ENCODE measurements at places on chromosomes 11 and 22.

- peak; percentile 68 for DNase-seq
Observed at GRCh38 chr22:38218661-38219622, 17.1 kb downstream of the MAFF start.

DNA sequence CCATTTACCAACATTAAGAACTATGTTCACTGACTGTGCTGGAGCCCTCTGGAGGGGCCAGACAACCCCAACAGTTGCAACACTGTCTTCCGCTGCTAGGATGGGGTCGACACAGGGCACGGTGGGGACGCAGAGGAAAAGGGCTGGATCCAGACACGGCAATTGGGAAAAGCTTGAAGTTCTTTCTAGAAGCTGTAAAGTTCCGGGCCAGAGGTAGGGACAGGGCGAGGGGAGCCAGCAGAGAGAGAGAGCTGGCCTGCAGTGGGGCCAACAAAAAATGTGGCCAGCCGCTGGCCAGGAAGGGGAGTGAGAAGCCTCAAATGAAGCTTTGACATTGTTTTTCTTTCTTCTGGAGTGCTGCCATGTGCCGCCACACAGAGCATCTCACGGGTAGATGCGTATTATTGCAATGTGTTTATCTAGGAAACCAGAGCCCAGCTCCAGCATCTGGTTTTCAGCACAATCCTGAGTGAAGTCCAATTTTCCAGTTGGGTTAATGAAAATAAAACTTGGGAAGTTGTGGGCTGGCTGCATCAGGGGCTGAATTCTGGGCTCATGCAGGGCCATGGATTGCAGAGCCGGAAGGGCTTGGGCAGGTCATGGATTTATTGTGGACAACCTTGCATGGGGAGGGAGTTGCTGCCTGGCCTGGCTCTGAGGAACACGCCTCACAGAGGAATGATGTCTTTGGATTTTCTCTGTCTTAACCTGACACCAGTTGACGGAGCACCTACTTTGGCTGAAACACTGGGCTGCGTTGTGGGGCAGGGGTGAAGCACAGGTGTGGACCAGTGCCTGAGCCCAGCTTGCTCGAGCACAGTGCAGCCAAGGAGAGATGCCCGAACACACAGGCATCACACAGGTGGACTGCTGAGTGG lies 67.6 kb upstream of the AMPD3 start:
- DNase-seq = no peak

GRCh38 chr11:126965331-126965730 lies 35.2 kb downstream of the KIRREL3 start:
- no peak for DNase-seq

DNA sequence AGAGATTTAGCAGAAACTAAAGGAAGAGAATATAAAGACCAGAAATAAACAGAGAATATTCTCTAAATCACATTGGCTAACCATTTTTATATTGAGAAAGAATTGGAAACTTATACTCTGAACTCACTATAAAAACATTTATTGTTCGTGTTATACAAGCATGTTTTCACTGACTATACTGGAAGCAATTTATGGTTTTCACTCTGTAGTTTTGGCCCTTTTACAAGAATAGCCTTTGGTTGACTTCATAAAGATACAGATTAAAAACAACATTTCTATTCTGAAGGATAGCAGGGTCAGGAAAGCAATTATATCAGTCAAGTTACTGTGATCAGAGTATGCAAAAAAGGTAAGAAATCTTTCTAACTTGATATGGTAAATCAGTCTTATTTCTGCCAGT lies 965.7 kb upstream of the FAT3 start:
- DNase-seq = no peak

- DNase-seq = no peak
Observed at GRCh38 chr22:22948651-22949571, 61.3 kb downstream of the IGLL5 start.

DNA sequence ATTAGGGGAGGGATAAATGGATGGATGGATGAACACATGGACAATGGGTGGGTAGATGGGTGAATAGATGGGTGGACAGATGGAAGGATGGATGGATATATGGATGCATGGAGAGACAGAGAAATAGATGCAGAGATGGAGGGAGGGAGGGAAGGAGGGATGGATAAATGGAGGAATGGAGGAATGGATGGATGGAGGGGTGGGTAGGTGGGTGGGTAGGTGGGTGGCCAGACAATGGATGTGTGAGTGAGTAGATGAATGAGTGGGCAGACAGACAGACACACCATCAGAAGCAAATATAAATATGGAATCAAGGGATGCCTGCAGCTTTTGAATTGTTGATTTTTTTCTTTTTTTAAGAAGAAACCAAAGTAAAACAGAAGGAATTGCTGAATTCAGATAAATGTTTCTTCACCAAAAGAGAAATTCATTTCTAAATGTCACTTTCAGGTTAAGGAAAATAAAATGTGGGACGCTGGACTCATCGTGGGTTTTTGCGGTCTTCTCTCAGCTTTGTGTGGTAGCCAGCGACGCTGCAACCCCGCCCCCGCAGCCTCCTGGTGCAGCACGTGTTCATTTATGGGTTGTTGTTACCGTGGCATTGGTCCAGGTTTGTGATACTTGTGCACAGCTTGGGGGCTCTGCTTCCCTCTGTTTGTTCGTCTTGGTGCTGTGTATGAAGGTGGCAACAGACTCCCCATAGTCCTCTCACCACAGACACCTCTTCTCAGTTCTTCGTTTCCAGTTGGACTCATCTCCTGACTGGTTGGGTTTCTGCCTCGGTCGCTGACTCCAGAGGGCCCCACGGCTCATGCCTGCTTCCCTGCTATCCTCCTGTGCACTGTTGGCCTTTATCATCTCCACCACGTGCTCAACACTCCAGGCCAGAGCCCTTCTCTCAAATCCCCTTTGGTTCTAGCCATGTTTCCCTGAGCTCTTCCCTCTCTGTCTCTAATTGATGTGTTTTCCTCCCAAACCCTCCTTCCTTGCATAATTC lies 76.4 kb downstream of the CDKN1C start:
- no peak for DNase-seq

DNA sequence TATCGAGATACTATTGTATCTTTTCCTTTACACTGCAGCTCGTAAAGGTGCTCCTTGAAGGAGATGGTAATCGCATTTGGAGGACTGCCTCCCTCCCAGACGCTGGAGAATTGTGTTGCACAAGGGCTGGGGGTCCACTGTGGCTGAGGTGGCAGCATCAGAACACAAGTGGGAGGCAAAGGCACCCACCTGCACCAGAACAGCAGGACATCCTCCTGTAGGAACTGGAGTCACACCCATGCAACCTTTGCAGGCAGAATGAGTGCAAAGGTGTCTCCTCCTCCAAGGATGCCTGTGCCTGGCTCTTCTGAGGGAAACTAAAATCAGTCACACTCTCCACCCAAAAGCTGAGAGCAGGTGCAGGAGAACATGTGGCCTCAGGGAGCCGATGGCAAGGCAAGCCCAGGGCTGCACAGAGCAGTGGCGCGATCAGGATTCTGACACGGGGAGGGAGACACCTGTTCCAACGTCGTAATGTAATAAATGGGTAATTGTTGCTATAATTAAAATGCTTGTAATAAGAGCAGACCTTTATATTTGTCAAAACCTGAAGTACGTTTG lies 1501.4 kb downstream of the TBC1D22A start:
- no peak for DNase-seq

- no peak for DNase-seq
Observed at GRCh38 chr11:124987096-124987495, 33.1 kb downstream of the CCDC15 start.

DNA sequence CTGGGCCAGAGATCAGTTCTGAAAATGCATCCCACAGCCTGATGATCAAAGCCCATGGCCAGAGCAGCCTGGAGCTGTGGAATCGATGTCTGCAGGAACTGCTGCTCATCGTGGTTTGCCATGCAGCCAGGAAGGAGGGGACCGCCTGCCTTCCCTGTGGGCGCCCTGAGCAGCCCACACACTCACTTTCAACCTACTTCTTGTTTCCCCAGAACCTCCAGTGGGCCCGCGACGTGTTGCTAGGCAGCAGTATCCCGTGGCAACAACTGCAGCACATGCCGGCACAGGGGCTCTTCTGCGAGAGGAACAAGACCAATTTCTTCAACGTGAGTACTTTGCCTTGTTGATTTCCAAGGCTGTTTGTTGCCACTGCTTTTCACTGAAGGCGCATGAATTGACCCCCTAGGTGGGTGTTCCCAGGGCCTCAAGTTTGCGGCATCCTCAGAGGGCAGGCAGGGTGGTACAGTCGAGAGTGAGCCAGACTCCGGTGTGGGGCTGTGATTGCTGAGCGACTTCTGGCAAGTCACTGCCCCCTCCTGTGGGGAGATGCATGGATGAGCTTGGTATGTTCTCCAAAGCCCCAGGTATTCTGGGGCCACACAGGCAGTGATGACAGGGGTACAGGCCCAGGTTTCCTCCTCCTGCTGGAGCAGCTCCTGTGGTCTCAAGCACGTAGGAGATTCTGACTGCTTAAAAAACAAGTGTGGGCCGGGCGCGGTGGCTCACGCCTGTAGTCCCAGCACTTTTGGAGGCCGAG lies 47.0 kb upstream of the SUSD2 start:
- DNase-seq = peak; percentile 76

- DNase-seq = peak; percentile 12
Observed at GRCh38 chr11:102940714-102941588, 14.6 kb downstream of the MMP13 start.

DNA sequence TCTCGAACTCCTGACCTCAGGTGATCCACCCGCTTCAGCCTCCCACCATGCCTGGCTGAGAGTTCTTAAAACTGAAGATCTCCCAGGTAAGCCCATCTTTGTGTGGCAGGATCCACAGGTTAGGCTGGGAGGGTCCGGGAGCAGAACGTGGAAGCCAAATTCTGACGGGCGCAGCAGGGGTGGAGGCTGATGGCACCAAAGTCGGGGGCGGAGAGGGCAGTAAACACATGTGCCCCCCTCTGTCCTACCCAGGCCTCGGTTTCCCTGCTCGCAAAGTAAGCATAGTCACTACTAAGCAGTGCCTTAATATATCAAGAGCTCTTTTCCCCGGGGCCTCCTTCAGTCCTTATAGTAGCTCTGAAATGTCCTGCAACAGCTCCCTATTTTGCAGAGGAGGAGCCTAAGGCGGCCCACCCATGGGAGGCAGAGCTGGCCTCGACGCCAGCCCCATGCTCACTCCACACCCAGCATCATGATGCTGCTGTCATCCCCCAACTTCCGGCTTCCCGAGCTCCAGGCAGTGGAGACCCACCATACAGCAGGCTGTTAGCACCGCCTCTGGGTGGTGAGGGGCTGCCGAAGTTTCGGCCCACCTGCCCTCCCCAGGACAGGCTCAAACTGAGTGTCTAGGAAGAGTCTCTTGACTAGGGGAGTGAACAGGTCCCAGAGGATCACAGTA lies 230.0 kb downstream of the CTTN start:
- no peak for DNase-seq

DNA sequence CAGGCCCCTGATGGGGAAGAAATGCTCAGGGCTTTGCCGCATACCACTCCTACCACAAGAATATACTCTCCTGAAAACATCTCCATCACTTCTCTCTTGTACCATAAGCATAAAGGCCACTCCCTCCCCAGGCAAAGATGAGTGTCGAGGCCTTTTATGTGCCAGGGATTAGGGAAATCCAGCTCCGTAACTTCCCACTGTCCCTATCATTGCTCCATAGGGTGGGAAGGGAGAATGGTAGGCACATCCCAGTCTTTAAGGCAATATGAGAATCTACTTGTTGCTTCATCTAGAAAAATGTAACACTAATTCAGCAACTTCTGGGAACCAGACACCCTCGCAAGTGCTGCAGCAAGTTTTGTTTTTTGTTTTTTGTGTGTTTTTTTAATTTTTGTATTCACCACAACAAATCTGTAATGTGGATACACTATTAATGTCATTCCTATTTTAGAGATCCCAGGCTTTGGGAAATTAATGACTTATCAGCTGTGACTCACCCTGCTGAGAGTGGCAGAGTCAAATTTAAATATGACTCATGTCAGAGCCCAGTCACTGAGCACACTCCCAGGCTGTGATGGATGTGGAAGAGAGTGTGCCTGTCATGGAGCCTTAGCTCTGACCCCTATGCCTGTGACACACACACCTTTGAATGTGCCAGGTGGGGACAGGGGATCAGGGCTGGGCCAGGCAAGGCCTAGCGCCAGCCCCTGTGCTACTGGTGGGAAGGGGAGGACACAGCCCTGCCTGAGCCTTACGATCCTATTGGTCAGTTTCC lies 23.4 kb downstream of the PANX1 start:
- DNase-seq = peak; percentile 15

DNA sequence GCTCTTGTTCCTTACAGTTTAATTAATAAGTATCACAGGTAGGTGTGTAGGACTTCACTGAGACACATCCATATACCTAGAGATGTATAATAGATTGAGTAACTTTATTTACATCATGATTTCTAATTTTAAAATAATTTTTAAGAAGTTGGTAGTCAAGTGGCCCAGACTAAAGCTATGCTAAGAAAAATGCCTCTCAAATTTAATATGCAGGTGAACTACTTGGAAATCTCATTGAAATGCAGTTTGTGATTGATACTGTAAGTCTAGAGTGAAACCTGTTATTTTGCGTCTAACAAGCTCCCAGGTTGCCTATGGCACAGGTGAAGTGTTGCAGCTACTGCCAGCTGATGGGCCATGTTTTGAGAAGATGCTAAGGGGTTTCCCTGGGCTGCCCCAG lies at the start of gene OOSP4B:
TSS of gene OOSP4B (plus strand) at position 301 of the 400 bp plus-strand sequence.
- no peak for DNase-seq

- DNase-seq = no peak
Observed at GRCh38 chr11:19694796-19695345, 17.8 kb upstream of the NAV2 start.

GRCh38 chr11:124329787-124330478 lies 9.9 kb upstream of the OR8D2 start:
- no peak for DNase-seq

GRCh38 chr11:123055191-123055901 lies 6.6 kb downstream of the HSPA8 start:
- no peak for DNase-seq

DNA sequence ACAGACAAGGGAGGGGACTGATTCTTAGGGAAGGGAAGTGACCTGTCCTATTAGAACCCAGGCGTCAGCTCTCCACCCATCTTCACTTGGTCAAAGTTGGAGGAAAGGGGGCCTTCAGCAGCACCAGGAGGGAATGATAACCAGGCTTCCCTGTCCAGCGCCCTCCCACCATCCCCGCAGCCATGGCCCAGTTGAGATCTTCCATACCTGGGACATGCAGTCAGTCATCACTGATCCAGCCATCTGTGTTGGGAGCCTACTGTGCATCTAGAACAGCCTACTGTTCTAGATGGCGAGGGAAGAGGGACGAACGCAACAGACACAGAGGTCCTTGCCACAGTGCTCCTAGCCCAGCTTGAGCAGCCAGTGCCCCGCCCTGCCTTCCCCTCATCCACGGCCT lies 40.6 kb downstream of the PDGFB start:
- no peak for DNase-seq

GRCh38 chr11:65381716-65382032 lies 772 bp downstream of the SLC25A45 start:
- DNase-seq = no peak

DNA sequence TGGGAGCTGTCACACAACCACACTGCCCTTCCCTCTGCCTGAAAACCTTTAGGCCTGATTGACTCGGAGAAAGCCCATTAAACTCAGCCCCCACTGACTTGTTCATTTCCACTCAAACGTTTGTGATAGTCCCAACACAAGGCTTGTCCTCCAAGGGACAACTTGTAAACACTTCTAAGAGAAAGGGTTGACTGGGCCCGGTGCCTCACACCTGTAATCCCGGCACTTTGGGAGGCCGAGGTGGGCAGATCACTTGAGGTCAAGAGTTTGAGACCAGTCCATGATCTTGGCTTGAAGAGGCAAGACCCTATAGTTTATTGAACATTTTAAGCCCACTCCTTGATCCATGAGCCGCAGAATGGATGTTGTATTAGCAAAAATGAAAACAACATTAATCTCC lies 63.3 kb upstream of the PRODH start:
- DNase-seq = no peak

GRCh38 chr22:39529487-39529851 lies 3.1 kb downstream of the RPS19BP1 start:
- no peak for DNase-seq

- DNase-seq = no peak
Observed at GRCh38 chr22:44276041-44276440, 36.7 kb downstream of the SHISAL1 start.
